ENCODE measurements at places on chromosomes 1 and 21. TPM values are rescaled to one million over a fixed set of nuclear protein-coding genes. Genes with fewer than 3 reads are reported as not detected.

ACP6 gene
- 9.4 TPM for total RNA-seq

GRCh38 chr1:89767618-89768017 is 53.2 kb upstream of the LRRC8D start:
- no peaks in the 10 kb centered on the region for H3K36me3 ChIP-seq
- H3K4me3 ChIP-seq, result no peak overlapping the region
- no peak for DNase-seq
- peaks cover 6% of the 10 kb centered on the region for H3K27me3 ChIP-seq
- H3K27ac ChIP-seq, result no peak overlapping the region

GOLT1A gene
- not detected for total RNA-seq

GRCh38 chr1:29258189-29258975 is 22.1 kb downstream of the PTPRU start:
- peaks cover 19% of the 10 kb centered on the region for H3K27me3 ChIP-seq
- no peak overlapping the region for H3K27ac ChIP-seq
- no peak overlapping the region for H3K4me3 ChIP-seq
- DNase-seq, result no peak

CRNN gene
- not detected for total RNA-seq

DNA sequence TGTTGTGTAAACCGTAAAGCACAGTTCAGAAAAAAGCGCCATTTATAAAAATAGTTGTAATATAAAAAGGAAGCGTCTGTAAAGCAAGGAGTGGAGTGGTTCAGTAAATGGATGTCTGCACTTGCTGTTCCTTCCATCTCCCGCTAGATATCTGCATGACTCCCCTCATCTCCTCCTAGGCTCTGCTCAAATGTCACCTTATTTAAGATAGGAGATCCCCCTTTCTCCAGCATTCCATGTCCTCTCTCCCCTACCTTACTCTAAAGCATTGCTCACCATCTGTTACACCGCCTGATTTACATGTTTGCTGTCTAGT is 745 bp downstream of the MUL1 start:
- peak overlapping the region; percentile 94 for H3K4me3 ChIP-seq
- no peak for DNase-seq
- H3K27ac ChIP-seq, result peak overlapping the region; percentile 80
- peaks cover 2% of the 10 kb centered on the region for H3K36me3 ChIP-seq
- H3K4me1 ChIP-seq, result peaks cover 11% of the 10 kb centered on the region

PRAMEF12 gene
- total RNA-seq, result not detected

- no peak overlapping the region for H3K27ac ChIP-seq
- H3K4me1 ChIP-seq, result peaks cover 8% of the 10 kb centered on the region
- no peak overlapping the region for H3K4me3 ChIP-seq
- DNase-seq, result peak; percentile 65
- no peaks in the 10 kb centered on the region for H3K27me3 ChIP-seq
Measured at GRCh38 chr1:6743189-6744101, 41.8 kb upstream of the CAMTA1 start.

- H3K27ac ChIP-seq, result no peak overlapping the region
- DNase-seq, result no peak
- no peaks in the 10 kb centered on the region for H3K27me3 ChIP-seq
- H3K36me3 ChIP-seq, result no peaks in the 10 kb centered on the region
- no peak overlapping the region for H3K4me3 ChIP-seq
- no peaks in the 10 kb centered on the region for H3K4me1 ChIP-seq
Measured at GRCh38 chr1:53088616-53089300, 26.7 kb downstream of the PODN start.

TNFRSF14 gene
- total RNA-seq, result 40.9 TPM

DNA sequence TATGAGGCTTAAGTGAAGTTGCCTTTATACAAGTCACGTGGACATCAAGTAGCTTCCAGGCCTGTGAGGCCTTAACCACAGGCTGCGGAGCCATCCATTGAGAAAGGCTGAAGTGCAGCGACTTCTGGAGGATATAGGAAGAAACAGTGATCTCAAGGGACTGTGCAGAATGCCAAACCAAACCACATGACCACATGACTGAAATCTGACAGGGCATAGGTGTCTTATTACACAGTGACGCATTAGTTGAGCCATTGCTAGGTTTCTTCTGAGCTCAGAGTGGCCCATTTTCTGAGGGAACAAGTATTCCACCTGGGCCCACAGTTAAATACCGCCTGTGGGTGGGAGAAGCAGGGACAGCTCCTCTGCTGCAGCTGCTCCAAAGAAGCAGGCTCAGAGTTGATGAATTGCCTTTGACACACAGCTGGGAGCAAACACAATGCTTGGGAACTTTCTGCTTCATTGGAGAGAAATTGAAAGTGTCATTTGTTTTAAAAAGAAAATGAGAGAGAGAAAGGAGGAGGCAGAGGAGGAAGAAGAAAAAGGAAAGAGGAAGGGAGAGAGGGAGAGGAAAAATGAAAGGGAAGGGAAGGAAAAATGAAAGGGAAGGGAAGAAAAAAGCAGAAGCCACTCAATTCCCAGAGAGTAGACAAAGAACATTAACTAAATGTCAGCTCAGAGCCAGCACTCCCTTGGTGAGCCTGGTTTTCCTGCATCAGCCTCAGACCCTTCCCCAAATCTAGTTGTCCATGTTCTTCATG is 94.4 kb downstream of the COLGALT2 start:
- no peaks in the 10 kb centered on the region for H3K4me1 ChIP-seq
- peaks cover 5% of the 10 kb centered on the region for H3K27me3 ChIP-seq
- DNase-seq, result no peak
- no peak overlapping the region for H3K4me3 ChIP-seq

CADM3 gene
- total RNA-seq, result 2.7 TPM

- H3K27me3 ChIP-seq, result no peaks in the 10 kb centered on the region
- DNase-seq, result peak; percentile 29
- H3K4me1 ChIP-seq, result peaks cover 4% of the 10 kb centered on the region
Measured at GRCh38 chr1:93506126-93506525, 58.2 kb downstream of the FNBP1L start.

- H3K36me3 ChIP-seq, result no peaks in the 10 kb centered on the region
- H3K4me3 ChIP-seq, result no peak overlapping the region
- peak; percentile 51 for DNase-seq
Measured at GRCh38 chr1:11337580-11338073, 64.6 kb downstream of the UBIAD1 start.

DNA sequence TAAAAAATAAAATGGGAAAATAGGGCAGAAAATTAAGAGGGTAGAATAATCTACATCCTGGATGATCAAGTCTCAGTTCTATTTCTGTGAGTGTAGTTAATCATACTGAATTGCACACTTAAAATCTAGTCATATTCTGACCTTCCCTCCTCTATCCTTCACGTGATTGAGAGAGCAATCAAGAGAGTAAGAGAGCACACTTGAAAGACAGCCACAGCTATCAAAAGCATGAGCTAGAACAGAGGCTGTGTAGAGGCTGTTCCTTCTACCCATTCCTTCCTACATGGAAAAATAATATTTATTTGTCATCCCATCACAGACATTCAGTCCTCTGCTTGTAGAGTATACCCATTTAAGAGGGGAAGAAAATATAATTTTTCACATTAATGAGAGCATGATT is 52.4 kb downstream of the PHC2 start:
- H3K4me3 ChIP-seq, result no peak overlapping the region
- DNase-seq, result no peak
- no peaks in the 10 kb centered on the region for H3K27me3 ChIP-seq
- H3K4me1 ChIP-seq, result no peaks in the 10 kb centered on the region

DNA sequence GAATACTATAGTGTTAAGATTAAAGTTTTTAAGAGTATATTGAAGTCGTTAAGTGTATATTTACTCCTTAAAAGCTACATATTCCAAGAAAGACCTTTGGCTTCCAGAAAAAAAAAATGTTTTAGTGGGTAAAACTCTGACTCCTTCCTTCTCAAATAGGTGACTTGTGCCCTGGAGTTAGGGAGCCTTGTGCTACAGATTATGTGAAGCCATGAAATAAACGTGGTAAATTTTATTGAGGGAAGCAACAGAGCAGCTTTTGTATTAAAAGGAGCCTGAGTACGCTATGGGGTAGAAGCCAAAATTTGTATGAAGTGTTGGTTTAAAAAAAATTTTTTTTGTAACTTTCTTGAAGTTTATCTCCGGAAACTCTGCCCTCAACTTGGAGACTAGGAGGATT is 994 bp downstream of the RO60 start:
- H3K27ac ChIP-seq, result peak overlapping the region; percentile 65
- H3K27me3 ChIP-seq, result no peaks in the 10 kb centered on the region
- peak overlapping the region; percentile 86 for H3K4me3 ChIP-seq
- H3K4me1 ChIP-seq, result peaks cover 29% of the 10 kb centered on the region
- H3K36me3 ChIP-seq, result no peaks in the 10 kb centered on the region
- peak; percentile 35 for DNase-seq

DNA sequence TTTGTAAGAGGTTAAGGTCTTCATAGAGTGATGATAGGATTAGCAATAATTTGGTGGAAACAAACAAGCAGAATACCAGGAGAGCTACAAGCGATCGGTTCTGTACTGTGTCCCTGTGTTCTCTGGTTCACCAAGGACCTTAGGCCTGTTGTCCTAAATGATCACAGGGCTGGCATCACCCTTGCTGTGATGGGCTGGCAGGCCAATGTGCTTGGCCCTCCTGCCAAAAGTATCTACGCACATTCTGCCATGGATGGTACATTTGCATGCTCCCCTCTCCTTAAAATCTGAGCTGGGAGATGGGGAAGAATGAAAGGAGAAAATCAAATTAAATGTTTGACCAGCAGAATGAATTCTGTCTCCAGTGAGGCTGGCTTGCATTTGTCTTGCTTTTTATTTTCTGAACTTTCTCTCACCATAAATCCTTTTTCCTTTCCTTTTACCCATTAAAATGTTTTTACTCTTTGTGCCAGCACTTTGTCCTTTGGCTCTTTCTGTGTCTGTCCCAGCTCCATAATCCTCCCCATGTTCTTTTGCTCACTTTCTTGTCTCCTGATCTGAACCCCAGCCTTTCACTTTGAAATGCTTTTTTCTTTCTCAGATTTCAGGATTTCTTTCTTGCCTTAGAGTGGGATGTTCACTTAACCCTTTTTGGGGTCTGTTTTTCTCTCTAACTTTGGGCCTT is 51.7 kb downstream of the PBX1 start:
- no peaks in the 10 kb centered on the region for H3K27me3 ChIP-seq
- no peaks in the 10 kb centered on the region for H3K36me3 ChIP-seq
- DNase-seq, result no peak
- peaks cover 7% of the 10 kb centered on the region for H3K4me1 ChIP-seq

BACE2 gene
- 128 TPM for total RNA-seq

DNA sequence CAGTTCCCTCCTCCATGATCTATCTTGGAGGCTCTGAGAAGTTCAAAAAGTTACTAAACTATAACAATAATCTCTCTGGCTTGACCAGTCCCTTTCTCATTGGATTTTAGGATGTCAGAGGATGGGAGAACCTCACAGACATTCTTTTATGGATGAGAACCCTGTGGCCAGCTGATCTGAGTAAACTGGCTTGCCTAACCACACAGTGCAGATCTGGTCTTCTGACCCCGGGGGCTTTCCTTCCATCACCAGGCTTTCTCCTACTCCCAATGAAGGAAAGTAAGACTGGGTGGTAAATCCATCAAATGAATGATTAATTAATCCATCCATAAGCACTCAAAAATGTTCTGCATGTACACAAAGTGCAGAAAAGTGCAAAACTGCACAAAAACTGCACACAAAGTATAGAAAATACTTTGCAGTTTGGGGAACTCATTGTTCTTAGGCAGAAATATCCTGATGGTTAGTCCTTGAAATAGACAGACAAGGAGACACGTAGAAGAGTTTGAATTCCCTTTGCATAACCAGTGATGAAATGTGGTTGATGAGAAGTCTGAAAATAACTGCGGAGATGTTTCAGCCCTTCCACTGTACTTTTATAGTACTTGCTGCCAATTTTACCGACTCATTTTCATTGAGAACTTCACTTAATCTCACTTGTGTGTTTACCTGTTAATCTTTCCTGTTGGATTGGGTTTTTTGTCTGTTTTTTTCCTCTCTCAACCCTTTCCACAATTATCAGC is 2.5 kb upstream of the F3 start:
- no peak overlapping the region for H3K27ac ChIP-seq
- H3K4me3 ChIP-seq, result no peak overlapping the region
- no peaks in the 10 kb centered on the region for H3K36me3 ChIP-seq
- DNase-seq, result no peak
- H3K27me3 ChIP-seq, result no peaks in the 10 kb centered on the region
- H3K4me1 ChIP-seq, result peaks cover 24% of the 10 kb centered on the region

- peaks cover 9% of the 10 kb centered on the region for H3K4me1 ChIP-seq
- H3K4me3 ChIP-seq, result no peak overlapping the region
- H3K27ac ChIP-seq, result no peak overlapping the region
- H3K27me3 ChIP-seq, result no peaks in the 10 kb centered on the region
- DNase-seq, result no peak
Measured at GRCh38 chr1:16243215-16243610, 6.2 kb upstream of the CPLANE2 start.

- no peak overlapping the region for H3K4me3 ChIP-seq
- H3K36me3 ChIP-seq, result no peaks in the 10 kb centered on the region
- no peak overlapping the region for H3K27ac ChIP-seq
- no peak for DNase-seq
- peaks cover 25% of the 10 kb centered on the region for H3K27me3 ChIP-seq
Measured at GRCh38 chr1:21532992-21533534, 23.8 kb downstream of the ALPL start.

- DNase-seq, result no peak
- no peak overlapping the region for H3K4me3 ChIP-seq
- H3K27me3 ChIP-seq, result no peaks in the 10 kb centered on the region
- H3K4me1 ChIP-seq, result peaks cover 6% of the 10 kb centered on the region
Measured at GRCh38 chr1:98410082-98410481, 251.4 kb upstream of the SNX7 start.

INSRR gene
- not detected for total RNA-seq

DNA sequence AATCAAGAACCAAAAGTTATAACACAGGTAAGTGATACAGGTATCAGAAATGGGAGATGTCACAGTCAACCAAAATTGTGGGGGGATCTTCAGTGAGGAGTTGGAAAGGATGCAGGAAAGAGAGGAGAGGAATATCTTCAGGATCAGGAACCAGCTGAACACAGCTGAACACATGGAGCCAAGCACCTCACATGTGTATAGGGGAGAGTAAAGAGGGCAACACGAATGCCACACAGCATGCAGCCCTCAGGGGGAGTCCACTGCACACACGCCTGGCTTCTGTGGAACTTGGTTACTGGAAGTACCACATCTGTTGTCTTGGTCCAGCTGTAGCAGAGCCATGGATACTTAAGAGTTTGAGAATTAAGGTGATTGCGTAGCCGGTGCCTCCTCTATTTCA is 218.8 kb downstream of the RGS7 start:
- no peak overlapping the region for H3K27ac ChIP-seq
- H3K27me3 ChIP-seq, result no peaks in the 10 kb centered on the region
- no peak overlapping the region for H3K4me3 ChIP-seq
- DNase-seq, result no peak

- no peaks in the 10 kb centered on the region for H3K36me3 ChIP-seq
- H3K4me1 ChIP-seq, result no peaks in the 10 kb centered on the region
- peaks cover 2% of the 10 kb centered on the region for H3K27me3 ChIP-seq
- no peak overlapping the region for H3K4me3 ChIP-seq
Measured at GRCh38 chr1:70459496-70460225, 48.6 kb downstream of the CTH start.

CLEC20A gene
- total RNA-seq, result not detected

HSPA6 gene
- total RNA-seq, result not detected

GRCh38 chr1:90854397-90854924 is 137.4 kb upstream of the BARHL2 start:
- no peaks in the 10 kb centered on the region for H3K36me3 ChIP-seq
- peaks cover 28% of the 10 kb centered on the region for H3K27me3 ChIP-seq
- no peak overlapping the region for H3K4me3 ChIP-seq
- H3K27ac ChIP-seq, result no peak overlapping the region

OPTC gene
- not detected for total RNA-seq

LCE3D gene
- total RNA-seq, result not detected

- no peaks in the 10 kb centered on the region for H3K36me3 ChIP-seq
- H3K4me3 ChIP-seq, result no peak overlapping the region
- H3K27me3 ChIP-seq, result no peaks in the 10 kb centered on the region
- no peak for DNase-seq
- no peak overlapping the region for H3K27ac ChIP-seq
- H3K4me1 ChIP-seq, result no peaks in the 10 kb centered on the region
Measured at GRCh38 chr1:58524353-58524945, 22.1 kb downstream of the OMA1 start.

S100A14 gene
- total RNA-seq, result not detected

Data from endothelial cell of umbilical vein (primary cell).